ENCODE measurements at places on chromosomes 12 and 14. TPM values are rescaled to one million over a fixed set of nuclear protein-coding genes. Genes with fewer than 3 reads are reported as not detected.

The CFAP73 gene
- total RNA-seq: 0.20 TPM

The COX8C gene
- not detected for total RNA-seq

The IGFBP6 gene
- total RNA-seq: 14.6 TPM

The LGR5 gene
- total RNA-seq: 4.5 TPM

The SIX1 gene
- total RNA-seq: not detected

The NELL2 gene
- 3.0 TPM for total RNA-seq

The SLC4A8 gene
- 0.59 TPM for total RNA-seq

The MLEC gene
- 500 TPM for total RNA-seq

The GYS2 gene
- total RNA-seq: not detected

The CACNA1C gene
- total RNA-seq: 10.2 TPM

The OR4E1 gene
- total RNA-seq: 0.05 TPM

The OLR1 gene
- total RNA-seq: 0.20 TPM

The FGF23 gene
- total RNA-seq: not detected

The SUDS3 gene
- 51.8 TPM for total RNA-seq

The KRT77 gene
- not detected for total RNA-seq

The CACNA2D4 gene
- total RNA-seq: 3.3 TPM

The FOXN4 gene
- not detected for total RNA-seq

The DDN gene
- 0.17 TPM for total RNA-seq

The TSHR gene
- total RNA-seq: 0.11 TPM

The STYK1 gene
- 24.5 TPM for total RNA-seq

The LMO3 gene
- total RNA-seq: 0.72 TPM

The NKX2-1 gene
- total RNA-seq: not detected

The IFI27L1 gene
- 27.4 TPM for total RNA-seq

The CABP1 gene
- total RNA-seq: 0.79 TPM

The ENO2 gene
- 7.6 TPM for total RNA-seq

The KRT2 gene
- not detected for total RNA-seq

The EDDM3A gene
- total RNA-seq: not detected

The BDKRB1 gene
- 3.2 TPM for total RNA-seq

The ITGA5 gene
- total RNA-seq: 7.8 TPM

The DENND5B gene
- total RNA-seq: 11.8 TPM

The EIF2S1 gene
- total RNA-seq: 130 TPM

The MAP1LC3B2 gene
- 1.2 TPM for total RNA-seq

The NEDD8 gene
- total RNA-seq: 126 TPM

The LYSET gene
- total RNA-seq: 31.3 TPM

The ZFHX2 gene
- 1.8 TPM for total RNA-seq

The DHRS7 gene
- total RNA-seq: 82.1 TPM

The EPS8 gene
- total RNA-seq: 161 TPM

The ADAM20 gene
- 0.35 TPM for total RNA-seq

The SMOC1 gene
- total RNA-seq: 0.50 TPM

The CLEC1B gene
- not detected for total RNA-seq

The CLEC2B gene
- total RNA-seq: 1.7 TPM

The RXYLT1 gene
- total RNA-seq: 15.0 TPM

The SYT1 gene
- 3.2 TPM for total RNA-seq

The MEG3 gene
- 10.3 TPM for total RNA-seq

The KCNJ8 gene
- 1.8 TPM for total RNA-seq

The AQP5 gene
- not detected for total RNA-seq

The SMIM41 gene
- 0.30 TPM for total RNA-seq

The SOCS2 gene
- 23.4 TPM for total RNA-seq

The COA8 gene
- total RNA-seq: 41.5 TPM

The TAC3 gene
- 1.9 TPM for total RNA-seq

The LRRC23 gene
- 8.0 TPM for total RNA-seq

The DAO gene
- total RNA-seq: 2.2 TPM

The RARG gene
- 21.5 TPM for total RNA-seq

The TAPBPL gene
- 44.9 TPM for total RNA-seq
